ENCODE measurements at places on chromosomes 12 and 14.
A peak's percentile ranks its signal among the peaks of the same experiment; 100 is the strongest.

DNA sequence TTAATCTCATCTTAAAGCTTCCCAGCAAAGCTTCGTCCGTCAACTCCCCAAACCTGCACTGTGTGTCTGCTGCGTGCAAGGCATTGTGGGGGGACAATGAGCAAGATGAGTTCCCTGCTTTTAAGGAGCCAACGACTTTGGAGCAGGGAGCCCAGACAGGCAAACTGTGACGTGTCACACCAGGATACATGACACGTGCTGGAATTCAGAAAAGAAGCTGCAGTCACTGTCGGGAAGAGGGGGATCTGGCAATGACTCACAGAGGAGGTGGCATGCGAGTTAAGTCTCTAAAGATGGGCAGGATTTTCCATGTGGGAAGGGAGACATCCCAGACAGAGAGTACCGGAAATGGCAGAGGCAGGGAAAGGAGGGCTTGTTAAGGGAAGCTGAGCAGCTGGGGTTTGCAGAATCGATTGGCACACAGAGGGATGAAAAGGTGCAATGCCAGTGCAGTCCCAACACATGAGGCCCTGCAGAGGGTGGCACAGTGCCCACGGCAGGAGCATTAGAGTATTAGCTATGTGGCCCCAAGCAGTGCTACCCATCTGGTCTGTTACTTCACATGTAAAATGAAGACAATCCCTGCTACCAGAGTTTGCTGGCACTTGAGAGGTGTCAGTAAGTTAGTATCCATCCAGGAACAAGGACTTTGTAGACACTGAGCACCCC, 52.9 kb downstream of the SETD3 start:
- peak; percentile 36 for DNase-seq

DNA sequence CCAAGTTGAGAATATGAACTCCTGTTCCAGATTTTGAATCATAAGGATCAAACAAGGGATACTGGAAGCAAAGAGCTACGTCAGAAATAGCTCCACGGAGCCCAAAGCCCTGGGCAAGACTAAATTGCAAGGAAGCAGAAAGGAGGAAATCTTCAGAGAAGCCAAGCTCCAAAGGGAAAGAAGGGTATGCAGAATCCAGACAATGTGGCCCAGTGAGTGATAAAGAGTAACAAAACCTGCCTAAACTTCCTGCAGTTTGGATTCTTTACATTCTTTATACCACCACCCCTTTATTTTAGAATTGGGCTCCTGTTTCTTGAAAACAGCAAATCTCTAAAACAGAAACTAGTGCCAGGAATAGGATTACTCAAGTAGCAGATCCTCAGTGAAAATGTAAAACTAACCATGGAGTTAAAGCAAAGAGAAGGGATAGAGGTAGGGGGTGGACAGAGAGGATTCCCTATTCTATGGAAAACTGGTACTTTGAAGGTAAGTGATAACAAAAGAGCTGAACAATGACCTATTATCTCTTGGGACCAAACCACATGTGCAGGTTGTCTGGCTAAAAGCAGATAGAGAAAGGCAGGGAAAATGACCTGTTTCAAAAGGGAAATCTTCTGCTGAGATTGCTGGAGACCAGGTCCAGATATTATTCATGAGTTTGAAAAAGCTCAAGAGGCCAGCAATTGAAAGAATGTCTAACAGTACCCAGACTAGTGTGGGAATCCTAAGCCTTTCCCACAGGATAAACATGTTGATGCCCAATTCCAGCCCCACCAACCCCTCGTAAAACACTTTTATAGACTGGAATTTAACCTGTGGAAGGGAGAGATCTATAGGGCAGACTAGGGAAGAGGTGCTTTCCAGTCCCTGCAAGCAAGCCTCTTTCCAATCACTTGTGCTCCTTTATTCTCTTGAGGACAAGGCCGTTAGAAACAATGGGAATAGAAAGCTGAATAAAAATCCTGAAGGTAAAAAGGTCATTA, 24.5 kb downstream of the MBIP start:
- no peak for DNase-seq

DNA sequence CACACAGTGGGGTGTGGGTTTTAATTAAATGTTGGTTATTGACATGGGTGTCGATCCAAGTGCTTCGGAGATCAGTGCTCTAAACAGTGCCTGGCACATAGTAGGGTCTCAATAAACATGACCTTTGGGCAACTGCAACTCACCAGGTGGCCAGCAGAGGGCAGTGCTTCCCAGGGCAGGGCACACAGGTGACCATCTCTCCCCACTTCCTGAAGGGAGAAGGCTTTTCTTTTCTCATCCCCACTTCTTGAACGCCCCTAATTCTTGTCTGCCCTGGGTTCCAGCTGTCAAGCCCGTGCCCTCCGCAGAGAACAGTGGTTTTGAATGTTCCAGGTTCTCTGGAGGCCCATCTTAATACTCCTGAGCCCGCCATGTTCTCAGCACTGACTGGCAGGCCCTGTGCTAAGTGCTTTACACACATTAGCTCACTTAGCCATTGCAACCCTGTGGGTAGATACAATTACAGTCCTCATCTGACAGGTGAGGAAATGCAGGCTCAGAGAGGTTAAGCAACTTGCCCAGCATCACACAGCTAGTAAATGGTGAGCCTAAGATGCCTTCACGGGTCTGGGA, 16.3 kb downstream of the RAPGEF3 start:
- no peak for DNase-seq

DNA sequence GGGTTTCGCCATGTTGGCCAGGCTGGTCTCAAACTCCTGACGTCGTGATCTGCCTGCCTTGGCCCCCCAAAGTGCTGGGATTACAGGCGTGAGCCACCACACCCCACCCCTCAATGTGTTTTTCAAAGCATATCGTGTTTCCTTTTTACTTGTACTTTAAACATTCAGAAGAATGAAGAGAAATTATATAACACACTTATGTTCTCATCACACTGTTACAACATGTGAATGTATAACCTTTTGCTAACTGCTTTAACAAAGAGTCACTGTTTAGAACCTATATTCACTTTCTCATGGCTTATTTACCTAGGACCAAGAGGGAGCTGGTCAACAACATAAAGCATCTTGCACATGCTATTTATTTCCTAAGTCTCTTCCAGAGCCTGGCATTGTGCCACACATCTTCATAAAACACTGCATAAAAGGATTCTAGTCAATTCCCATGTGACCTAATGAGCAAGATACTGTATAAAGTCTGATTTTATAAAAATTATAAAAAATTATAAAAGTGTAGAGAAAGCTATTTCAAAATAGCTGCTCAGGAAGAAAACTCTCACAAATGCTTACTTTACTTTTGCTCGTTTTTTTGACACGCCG, 16.0 kb upstream of the ACTR6 start:
- DNase-seq: no peak

GRCh38 chr12:70619471-70620152, 17.6 kb downstream of the PTPRB start:
- no peak for DNase-seq

GRCh38 chr14:43407706-43408105, 1099.4 kb downstream of the FSCB start:
- DNase-seq: no peak

- DNase-seq: no peak
Observed at GRCh38 chr12:57244312-57244696, 6.7 kb downstream of the STAC3 start.

GRCh38 chr12:88227263-88227662, 85.2 kb downstream of the TMTC3 start:
- no peak for DNase-seq

GRCh38 chr14:96902004-96902403, 104.8 kb downstream of the VRK1 start:
- DNase-seq: no peak

- no peak for DNase-seq
Observed at GRCh38 chr12:107581619-107582015, 104.0 kb upstream of the PWP1 start.

DNA sequence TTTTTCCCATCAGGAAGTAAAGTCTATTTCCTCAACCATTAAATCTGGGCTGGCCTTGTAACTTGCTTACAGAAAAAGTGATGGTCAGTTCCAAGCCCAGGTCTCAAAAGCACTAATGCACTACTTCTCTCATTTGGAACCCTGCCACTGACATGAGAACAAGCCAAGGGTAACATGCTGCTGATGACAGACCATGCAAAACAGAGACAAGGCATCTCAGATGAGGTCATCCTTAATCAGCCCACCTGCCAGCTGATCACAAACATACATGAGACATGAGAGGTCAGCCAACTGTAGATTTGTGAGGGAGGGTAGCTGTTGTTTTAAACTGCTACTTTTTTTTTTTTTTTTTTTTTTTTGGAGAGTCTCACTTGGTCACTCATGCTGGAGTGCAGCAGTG, 16.2 kb downstream of the TWF1 start:
- no peak for DNase-seq

DNA sequence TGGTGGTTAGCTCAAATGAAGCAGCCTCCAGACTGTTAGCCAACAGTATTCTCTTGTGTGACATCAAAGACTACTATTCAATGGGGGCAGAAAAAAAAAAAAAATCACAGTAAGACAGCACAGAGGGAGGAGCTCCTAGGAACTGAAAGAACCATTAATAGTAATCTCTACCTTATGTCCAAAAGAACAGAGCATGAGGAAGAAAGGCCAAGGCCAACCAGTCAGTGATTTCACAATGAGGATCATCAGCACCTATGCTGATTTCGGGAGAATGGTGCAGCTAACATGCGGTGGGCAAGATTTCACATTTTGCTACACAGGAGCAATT, 66.3 kb upstream of the SOX5 start:
- DNase-seq: no peak

GRCh38 chr14:35687335-35687939, 121.7 kb downstream of the RALGAPA1 start:
- no peak for DNase-seq

DNA sequence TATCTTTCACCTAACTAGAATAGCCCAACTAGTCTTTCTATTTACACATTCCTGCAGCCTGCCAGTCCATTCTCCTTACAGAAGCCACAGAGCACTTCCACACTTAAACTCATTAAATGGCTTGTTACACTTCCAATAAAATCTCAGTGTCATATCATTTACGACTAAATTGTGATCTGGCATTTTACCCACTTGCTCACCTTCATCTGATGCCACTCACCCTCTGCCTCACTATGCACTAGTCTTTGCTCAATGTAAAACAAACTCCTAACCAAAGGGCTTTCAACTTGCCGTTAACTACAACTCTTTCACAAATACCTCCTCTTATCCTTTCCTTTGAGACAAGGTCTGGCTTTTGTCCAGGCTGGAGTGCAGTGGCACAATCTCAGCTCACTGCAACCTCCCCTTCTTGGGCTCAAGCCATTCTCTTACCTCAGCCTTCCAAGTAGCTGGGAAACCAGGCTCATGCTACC, 24.1 kb downstream of the YAF2 start:
- no peak for DNase-seq

GRCh38 chr14:102729825-102730224, 47.4 kb upstream of the TRAF3 start:
- no peak for DNase-seq

- no peak for DNase-seq
Observed at GRCh38 chr14:70177081-70177800, 11.5 kb downstream of the SLC8A3 start.

GRCh38 chr12:107200394-107200793, 107.0 kb upstream of the CRY1 start:
- DNase-seq: no peak

DNA sequence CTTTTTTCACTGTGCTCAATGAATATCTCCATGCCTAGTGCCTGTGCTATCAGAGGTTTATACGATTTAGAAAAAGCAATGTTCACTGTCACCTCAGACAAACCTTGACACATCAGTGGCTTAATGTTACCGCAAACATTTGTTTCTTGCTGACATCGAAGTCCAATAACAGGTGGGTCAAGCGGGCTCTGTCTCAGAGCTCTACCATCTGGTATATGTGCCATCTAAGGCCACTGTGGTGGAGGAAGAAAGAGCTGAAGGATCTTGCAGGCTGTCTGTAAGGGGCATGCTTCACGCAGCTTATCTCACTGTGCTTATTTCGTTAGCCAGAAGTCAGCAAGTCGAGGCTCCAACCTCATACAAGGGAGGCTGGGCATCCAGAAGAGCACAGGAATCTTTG, 189.5 kb upstream of the NTF3 start:
- no peak for DNase-seq

DNA sequence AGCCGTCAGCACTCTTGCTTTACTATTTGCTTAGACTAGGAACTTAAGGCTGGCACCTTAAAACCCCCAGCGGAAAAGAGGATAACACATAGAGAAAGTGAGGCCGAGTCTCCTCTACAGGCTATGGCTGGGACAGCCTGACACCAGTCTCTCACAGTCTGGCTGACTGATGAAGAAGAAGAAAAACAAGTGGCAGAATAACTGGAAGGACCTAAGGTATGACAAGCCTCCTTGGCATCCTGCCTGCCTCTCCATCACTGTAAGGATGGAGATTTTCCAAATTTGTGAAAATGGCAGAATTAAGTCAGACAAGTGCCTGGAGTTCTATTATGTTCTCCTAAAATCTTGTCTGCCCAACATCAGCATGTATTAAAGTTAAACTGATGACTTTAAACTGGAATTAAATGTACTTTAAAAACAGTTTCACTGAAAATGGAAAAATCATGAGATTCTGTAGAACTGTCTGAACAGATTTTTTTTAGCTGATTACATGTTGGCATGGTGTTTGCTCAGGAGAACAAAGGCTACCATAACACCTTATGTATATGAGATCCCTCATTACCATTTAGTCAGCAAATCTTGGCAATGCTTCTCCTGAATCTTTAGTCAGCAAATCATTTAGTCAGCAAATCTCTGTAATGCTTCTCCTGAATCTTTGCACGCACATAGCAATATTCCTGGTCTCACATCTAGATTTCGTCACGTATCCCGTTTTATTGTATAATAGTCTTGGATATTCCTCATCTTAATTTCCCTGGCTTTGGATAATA, 140.3 kb upstream of the AEBP2 start:
- no peak for DNase-seq

DNA sequence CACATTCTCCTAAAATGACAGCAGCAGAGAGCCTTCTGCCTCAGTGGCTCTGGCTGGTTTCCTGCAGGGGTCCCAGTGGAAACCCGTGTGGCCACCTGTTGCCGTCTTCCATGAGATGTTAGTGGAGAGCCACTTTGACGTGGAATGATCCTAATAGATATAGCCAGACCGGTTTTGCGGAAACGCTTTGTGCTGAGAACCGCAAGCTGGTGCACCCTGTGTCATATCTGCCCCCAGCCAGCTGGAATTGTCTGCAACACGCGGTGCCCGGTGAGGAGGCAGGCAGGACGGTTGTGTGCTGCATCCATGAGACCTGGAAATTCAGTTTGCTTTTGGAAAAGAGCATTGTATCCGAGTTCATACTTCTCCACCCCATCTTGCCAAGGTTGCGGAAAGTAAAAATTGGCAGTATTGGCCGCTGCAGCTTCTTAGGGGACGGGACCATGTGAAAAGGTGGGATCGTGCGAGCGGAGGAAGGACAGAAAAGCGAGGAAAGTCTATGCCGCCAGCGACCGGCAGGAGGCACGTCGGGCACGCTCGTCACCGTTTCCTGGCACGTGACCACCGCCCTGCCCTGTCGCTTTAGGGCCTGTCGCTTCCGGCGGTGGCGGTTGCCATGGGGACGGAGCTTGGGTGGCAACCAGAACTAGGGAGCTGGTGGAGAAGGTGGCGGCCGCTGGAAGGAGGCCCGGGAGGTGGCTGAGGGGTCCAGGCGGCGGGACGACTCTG, at the start of gene CFAP251:
TSS of gene CFAP251 (plus strand) at position 643 of the 729 bp plus-strand sequence. CDS start 2,714 bp downstream, outside the sequence.
- no peak for DNase-seq

- DNase-seq: no peak
Observed at GRCh38 chr14:99749142-99749541, 44.1 kb upstream of the EML1 start.

All from fibroblast of skin of left biceps (primary cell).